ENCODE measurements at places on chromosomes 11 and 22.

- no peak for DNase-seq
These were observed 33.8 kb downstream of the HIRA start for GRCh38 chr22:19397734-19398104.

DNA sequence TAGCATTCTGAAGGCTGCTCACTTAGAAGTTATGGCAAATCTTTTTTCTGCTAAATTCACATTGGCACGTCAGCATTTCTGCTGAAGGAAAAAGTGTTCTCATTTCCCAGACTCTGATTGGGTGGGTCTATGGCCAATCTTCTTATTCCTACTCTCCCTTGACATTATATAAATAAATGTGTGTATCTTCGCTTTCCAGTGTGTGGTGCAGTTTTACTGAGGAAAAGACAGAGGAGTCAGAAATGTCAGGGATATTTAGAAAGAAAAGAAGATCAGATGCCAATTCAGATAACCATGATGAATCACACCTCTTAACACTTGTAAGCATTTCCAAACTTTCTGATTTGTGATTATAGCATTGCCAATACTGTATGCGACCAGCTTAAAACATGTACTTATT is 3.2 kb upstream of the BDNF start:
- peak; percentile 60 for DNase-seq

DNA sequence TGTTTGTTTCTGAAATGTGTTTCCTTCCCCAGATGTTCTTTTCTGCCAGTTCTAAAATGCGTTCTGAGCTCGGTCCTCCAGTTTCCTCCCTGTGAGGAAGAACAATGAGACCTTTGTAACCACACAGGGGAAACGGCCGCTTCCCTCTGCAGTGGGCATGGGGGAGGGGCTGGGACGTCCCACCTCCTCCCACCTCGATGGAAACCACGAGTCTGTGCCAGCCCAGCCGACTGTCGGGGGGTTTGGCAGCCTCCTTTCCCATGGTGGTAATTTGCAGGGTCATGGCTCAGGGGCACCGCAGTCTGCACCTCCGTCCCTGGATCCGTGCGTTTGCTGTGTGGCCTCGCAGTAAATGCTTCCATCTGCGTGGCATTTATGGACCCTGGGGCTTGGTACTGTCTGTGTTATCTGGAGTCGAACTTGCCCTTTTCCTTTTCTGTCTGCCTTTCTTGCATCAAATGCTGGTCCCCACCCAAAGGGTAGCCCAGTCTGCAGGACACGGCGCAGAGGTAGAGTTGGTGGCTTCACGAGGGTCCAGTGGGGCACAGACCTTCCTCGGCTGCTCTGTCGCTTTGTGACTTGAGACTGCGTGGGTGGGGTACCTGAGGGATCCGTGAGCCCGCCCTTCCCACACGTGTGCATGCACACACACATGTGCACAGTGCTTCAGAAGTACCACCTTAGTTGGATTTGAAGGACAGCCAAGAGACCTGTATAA is 16.1 kb downstream of the LRP5 start:
- DNase-seq = peak; percentile 80

- no peak for DNase-seq
These were observed 270.2 kb upstream of the LUZP2 start for GRCh38 chr11:24226606-24227005.

DNA sequence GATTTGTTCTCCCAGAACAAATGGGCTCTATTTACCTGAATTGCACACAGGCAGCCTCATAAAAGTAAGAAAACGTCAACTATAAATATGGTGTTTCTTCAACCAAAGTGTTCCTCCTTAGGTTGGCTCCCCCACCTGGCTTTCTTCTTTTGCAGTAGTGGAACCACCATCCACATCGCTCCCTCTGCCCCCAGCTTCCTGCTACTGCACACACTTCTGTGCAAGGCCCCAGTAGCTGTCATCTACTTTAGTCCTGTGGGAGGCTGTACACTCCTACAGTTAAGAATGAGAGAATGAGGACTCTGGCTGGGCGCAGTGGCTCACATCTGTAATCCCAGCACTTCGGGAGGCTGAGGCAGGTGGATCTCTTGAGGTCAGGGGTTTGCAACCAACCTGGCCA is 89.5 kb downstream of the BMAL1 start:
- no peak for DNase-seq

DNA sequence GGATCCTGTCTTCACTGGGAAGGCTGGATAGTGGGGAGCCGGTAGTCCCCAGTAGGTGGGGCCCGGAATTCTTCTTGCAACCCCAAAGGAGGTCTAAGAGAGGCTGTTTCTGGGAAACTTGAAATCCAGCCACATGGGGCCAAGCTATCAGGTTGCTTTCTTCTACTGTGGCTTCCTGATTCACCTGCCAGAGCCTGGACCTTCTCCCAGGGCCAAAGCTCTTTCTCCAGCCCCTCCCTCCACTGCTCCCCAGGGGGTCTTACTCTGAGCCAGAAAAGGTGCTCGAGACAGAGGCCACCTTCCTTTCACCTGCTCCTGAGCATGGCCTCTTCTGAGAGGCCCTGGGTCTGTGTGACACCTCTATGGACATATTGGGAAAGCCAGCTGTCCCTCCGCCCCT is 9.1 kb downstream of the TST start:
- no peak for DNase-seq

GRCh38 chr11:58922479-58922878 is 16.8 kb upstream of the GLYATL1 start:
- no peak for DNase-seq

DNA sequence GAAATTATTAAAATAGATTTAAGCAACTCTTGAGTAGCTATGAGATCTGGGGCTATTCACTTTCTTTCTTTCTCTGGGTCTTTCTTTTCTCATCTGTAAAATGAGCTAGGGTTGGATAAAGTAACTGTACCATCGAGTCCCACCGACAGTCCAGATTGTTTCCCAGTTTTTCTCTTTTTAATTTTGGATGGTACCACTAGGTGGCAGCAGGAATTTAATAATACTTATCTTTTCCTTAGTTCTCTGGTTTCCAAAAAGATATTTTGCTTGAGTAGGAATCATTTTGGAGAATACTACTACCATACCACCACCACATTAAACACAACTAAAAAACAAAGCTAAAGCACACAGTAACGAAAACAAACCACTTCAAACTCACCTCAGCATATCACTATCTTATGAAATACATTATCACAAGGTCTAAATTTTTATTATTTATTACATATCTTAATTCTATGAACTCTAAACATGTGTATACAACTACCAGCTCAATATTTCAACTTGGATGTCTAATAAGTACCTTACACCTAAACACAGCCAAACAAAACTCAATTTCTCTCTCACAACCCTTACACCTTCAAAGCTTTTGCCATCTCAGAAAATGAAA is 584.0 kb downstream of the KCNA4 start:
- DNase-seq = peak; percentile 11

- DNase-seq = no peak
These were observed 17.9 kb upstream of the PRAME start for GRCh38 chr22:22576989-22577427.

DNA sequence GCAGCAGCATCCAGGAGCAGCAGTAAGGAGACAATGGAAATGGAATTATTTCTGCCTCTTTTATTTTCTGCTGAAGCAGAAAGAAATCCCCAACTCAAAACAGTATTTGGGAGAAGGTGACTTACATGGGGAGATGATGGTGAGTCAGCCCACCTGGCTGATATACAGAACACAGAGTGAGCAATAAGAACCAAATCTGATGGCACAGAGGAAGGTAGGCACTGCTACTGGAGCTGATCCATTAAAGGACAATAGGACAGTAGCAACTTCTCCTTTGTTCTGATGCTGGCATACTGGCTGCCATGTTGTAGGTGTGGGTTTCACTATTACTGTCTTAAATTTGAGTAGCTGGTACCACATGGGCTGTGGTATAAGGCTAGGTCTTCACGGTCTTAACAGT is 45.2 kb downstream of the CLPB start:
- no peak for DNase-seq

DNA sequence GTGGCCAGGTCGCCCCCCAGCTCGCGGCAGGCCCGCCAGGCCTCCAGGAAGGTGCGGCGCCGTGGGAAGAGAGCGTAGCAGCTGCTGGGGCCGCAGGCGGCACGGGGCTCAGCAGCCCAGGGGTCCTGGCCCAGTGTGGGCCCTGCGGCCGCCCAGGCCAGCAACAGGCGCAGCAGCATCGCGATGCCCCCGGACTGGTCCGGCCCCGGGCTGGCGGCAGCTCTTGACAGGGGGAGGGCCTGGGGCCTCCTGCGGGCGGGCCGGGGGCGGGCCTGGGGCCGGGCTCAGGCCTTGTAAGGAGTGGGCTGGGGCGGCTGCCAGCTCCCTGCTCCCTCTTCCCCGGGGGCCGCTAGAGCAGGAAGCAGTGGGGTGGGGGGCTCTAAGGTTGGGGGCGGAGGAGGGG is at the start of gene CD248:
Gene CD248 (minus strand): TSS at position 196 of the 403 bp plus-strand sequence. CDS start 17 bp downstream, at position 179.
- DNase-seq = no peak

GRCh38 chr22:17699696-17700340 is 61.3 kb downstream of the BCL2L13 start:
- no peak for DNase-seq

GRCh38 chr11:82012276-82012675 is 721.4 kb downstream of the FAM181B start:
- DNase-seq = no peak

DNA sequence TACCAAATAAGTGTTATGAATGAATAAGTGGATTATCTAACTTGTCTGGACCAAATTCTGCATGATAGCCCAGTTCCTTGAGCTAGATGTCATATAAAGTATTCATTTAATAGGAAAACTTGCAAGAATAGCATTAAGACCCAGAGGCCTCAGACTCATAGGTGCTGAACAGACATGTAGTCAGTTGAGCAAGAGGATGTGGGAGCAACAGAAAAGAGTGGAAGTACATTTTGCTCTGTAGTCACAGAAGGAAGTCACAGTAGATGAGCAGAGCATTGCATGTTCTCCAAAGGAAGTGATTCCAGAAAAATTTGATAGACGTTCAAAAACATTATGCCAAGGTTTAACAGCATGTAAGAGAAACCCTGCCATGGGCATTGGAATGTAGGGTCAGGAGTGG is 9.5 kb downstream of the HOATZ start:
- DNase-seq = no peak

GRCh38 chr22:44200855-44201550 is 20.3 kb downstream of the PARVG start:
- DNase-seq = no peak

- no peak for DNase-seq
These were observed 4.8 kb upstream of the FXYD2 start for GRCh38 chr11:117829369-117829725.

DNA sequence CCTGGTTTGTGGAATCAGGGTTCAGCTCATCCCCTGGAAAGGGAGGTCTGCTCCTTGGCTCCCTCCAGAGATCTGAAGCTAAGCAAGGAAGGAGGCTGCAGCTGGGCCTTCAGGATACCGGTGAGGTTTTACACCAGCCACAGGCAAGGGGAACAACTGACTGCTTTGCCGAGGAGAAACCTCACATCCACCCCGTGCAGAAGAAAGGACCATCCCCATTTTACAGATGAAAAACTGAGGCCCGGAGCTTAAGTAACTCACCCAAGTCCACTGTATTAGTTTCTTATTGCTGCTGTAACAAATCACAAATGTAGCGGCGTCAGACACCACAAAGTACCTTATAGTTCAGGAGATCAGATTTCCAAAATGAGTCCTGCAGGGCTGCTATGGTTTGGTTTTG is 173.7 kb downstream of the MN1 start:
- no peak for DNase-seq

Data from HT1080 (cell line).